ENCODE measurements at places on chromosomes 3 and 15.

- no peak for DNase-seq
These were observed 22.4 kb upstream of the RGMA start for GRCh38 chr15:93111451-93111850.

DNA sequence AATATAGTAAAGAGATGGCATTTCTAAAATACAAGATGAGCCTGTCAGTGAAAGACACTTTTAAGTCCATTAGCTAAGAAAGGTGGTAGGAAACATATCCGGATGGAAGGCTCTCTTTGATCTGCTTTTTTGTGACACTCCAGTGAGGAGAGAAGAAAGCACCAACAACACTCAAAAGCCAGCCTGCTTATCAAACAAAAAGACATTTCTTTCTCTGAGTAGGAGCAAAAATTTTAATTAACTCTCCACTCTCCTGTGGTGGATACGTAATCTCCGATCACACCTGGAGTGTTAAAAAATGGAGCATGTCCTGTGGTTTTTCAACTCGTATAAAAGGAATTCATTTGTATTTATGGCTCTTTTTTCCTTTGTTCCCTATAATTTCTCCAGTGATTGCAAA is 65.3 kb downstream of the OXNAD1 start:
- no peak for DNase-seq

DNA sequence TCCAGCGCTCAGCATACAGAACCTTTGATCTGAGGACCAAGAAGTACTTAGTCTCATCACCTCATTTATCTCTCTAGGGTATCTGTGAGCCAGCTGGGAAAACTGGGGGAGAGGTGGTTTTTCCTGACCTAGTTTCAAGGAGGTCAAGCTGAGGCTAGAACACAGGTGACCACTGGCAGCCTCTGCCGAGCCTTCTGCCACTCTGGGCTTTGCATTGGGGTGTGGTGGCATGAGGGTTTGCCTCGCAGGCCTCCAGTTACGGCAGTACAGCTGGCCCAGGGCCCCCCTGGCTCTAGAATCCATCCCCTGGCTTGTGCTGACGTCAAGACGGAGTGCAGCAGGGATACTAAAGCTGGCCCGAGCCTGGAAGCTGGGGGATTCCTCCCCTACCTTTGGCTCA is 34.7 kb upstream of the CDCP1 start:
- no peak for DNase-seq

DNA sequence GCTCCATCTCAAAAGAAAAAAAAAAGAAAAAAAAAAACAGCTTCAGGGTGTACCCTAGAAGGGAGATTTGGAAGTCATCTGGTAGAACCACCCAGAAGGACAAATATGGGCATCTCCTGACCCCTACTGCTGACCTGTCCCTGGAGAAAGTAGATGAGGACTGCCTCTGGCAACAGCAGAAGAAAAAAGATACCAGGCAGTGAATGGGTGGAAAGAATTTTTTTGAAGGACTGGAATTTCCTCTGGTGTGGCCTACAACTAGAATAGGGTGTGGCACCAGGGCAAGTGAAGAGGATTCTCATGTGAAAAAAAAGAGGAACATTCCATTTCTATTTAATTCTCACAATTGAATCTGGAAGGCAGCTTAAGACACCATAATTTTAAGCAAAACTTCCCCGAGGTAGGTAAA is 3.1 kb downstream of the ANXA2 start:
- DNase-seq, result no peak

- no peak for DNase-seq
These were observed 101.7 kb upstream of the RAP2B start for GRCh38 chr3:153060346-153060745.

GRCh38 chr3:4582624-4583023 is 89.5 kb downstream of the ITPR1 start:
- no peak for DNase-seq

DNA sequence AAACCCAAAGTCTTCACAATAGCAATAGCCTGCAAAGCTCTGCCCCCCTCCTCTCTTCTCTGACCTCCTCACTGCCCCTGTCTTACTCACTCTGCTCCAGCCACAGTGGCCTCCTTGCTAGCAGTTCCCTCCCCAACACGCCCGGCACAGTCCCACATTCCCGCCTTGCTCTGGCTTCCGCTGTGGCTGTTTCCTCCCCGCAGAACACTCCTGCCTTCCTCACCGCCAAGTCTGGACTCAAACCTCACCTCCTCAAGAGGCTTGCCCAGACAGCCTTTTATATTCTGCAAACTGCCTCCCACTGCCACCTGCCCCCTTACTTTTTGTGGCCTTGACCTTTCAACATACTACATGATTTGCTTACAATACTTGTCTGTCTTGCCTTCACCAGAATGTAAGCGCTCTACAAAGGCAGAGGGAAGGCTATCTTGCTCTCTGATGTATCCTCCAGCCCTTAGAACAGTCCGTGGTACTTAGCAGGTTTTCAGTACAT is 406 bp upstream of the MPI start:
- DNase-seq, result no peak

DNA sequence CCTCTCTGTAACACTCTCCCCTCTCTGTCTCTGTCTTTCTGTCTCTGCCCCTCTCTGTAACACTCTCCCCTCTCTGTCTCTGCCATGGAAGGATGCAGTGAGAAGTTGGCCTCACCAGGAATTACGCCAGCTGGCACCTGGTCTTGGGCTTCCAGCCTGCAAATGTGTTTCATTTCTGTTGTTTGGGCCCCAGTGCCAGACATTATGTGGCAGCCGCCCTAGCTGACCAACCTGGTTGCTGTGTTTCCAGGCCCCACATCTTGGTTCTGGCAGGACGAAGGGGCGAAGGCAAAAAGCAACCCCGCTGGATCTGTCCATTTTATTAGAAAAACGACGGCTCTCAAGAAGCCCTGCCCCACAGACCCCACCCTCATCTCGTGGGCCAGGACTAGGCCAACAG is 5.2 kb upstream of the ZXDC start:
- no peak for DNase-seq

GRCh38 chr3:194556086-194557056 is 69.6 kb upstream of the ATP13A3 start:
- no peak for DNase-seq

GRCh38 chr15:69520067-69520466 is 67.4 kb downstream of the RPLP1 start:
- no peak for DNase-seq

Data from neuronal stem cell (in vitro differentiated cells).